ENCODE measurements at places on chromosomes 7 and 10.

DNA sequence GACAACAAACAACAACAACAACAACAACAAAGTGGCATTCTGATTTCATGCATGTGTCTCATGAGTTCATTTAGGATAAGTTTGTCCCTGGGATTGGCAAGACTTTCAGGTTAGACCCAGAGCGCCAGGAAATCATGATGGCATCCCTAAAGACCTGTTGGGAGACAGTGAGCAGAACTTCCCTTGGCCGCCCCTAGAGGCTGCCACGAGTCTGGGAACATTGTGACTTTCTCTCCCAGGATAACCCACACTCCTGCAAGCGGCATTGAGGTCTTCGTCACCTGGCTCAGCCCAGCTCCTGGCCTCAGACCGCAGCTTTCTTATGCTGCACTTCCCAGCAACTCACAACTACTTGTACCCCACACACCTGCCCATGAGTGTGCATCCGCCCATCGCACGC, 80.5 kb upstream of the RNF32 start:
- DNase-seq: no peak

- DNase-seq: no peak
Measured at GRCh38 chr10:7486528-7486927, 75.7 kb upstream of the SFMBT2 start.

DNA sequence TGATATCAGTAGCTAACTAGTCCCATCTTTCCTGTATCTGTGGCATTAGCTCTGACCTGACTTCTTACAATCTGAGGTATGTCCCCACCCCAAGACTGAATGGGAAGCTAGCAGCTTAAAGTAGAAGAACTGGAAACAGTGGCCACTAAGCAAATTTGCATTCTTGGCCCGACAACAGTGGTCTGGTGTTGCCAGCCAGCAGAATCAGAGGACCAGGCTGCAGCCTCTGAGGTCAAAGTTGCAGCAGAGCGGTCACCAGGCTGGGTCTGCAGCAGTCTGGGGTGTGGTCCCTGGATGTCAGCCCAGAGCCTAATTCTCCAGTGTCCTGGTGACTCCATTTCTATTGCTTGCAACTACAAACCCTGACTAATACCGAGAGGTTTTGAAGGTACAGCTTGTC, 26.3 kb downstream of the FAM107B start:
- no peak for DNase-seq

DNA sequence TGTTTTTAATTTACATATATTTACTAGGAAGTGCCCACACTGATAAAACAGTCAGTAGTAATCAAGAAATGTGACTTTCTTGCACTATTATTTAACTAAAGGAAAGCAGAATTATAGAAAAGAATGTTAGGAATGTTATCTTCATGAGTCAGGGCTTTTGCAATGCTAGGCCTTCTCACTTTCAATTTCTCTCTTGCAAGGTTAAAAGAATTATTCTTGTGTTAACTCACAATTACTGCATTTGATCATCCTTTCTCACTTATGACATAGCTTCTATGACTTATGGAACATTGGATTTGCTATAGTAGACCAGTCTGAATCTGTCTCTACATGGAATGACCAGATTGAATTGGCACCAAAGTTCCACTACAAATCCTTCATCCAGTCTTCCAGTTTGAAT, 192.4 kb downstream of the SDK1 start:
- DNase-seq: no peak

DNA sequence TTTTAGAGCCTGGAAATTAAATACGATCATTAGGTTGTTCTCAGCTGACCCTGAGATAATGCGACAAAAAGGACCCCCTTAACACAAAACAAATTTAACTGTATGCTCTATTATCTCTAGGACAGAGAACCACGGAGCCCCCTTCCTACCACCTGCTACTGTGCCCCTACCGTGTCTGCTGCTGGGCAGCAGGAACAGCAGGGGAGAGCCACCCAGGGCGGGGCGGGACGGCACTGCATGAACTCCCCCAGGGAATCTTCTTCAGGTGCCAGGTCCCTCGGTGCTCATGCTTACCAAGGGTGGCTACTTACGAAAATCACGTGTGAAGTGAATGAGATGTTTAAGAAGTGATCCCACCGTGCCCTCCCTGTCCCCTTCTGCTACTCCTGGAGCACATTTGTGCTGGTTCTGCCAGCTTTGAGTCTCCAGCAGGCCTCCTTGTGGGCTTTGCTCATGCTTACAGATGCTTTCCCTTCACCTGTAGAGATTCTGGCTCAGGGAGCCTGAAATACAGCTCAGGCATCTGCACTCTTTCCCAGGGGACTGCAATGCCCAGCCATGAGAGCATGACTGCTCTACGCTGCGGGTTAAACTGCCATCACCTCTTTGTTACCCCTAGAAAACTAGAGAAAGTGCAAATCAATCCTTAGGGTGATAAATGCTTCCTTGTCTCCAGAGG, 59.9 kb downstream of the MRPL32 start:
- DNase-seq: no peak

DNA sequence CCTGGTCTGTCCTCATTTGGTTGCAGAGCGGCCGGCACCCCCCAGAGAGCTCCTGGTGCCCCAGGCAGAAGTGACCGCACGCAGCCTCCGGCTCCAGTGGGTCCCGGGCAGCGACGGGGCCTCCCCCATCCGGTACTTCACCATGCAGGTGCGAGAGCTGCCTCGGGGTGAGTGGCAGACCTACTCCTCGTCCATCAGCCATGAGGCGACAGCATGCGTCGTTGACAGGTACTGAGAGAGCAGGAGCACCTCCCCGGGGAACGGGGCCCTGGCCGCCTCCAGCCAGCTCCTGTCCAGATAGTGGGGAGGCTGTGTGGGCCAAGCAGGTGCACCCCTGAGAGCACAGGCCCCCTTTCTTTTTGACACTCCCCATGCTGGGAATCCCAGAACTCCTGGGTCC, 532.9 kb upstream of the FOXK1 start:
- no peak for DNase-seq

DNA sequence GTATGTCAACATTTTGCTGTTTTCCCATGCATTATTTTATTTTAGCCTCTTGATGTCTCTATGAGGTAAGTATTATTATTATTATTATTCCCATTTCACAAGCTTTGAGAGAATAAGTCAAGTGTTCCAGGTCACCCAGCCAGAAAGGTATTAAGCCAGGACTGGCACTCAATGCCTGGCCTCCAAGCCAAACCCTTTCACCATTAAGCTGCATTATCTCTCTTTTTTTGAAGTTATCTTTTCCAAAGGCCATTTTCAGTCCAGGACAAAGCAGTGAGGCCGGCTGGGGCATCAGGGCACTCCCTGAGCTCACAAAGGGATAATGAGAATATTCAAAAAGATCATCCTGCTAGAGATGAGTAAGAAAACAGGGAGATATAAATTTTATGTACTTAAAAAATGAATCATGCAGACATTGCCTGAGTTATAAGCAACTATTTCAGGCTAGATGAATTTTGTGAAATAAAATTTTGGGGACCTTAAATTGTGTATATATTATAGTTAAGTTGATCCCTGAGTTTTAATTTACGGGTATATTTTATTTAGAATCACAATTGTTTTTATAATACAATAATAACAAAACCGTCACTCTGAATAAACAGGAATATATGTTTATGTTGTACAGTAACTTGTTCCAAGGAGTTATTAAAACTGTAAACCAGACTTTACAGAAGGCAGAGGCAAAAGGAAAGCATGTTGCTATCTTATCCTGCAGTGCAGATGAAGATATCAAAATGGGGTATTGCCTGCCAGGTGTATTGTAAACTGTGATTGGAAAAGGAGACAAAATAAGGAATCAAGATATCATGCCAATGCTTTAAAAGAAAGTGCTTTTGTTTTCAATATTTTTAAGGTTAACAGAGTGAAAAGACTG, 51.3 kb upstream of the CAV2 start:
- DNase-seq: no peak

DNA sequence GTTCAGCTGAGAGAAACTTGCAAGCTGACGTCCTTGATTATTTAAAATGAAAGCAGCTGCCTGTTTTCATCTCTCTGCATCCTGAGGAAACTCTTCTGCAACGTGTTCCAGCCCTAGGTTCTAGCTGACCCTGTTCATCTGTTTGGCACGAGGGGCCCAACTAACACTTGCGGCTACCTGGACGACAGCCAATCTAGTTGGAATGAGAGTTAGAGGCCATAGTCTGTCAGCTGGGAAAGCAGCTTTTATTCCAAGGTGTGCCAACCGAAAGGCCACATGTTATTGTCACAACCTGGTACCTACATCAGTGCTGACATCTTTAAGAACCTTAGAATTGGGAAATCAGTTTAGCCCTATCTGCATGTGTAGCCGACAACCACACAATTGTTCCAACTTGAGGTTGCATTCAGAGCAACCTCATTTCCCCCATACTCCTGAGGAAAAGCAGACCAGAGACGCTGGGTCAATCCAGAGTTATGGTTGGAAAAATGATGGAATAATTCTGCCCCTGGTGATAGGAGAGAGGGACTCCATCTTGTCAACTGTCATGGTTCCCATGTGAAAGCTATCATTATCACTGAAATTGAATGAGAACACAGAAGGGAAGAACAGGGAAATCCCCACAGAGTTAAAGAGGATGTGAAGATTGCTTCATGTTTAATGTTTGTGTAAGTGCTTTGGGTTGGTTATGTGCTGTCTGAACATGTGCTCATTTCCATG, 121.6 kb downstream of the EGFR start:
- DNase-seq: no peak

GRCh38 chr10:103896225-103896624, 21.8 kb downstream of the STN1 start:
- DNase-seq: no peak

GRCh38 chr10:98326621-98327027, 58.6 kb upstream of the LOXL4 start:
- no peak for DNase-seq

GRCh38 chr7:38574086-38574485, 57.1 kb downstream of the AMPH start:
- DNase-seq: no peak

DNA sequence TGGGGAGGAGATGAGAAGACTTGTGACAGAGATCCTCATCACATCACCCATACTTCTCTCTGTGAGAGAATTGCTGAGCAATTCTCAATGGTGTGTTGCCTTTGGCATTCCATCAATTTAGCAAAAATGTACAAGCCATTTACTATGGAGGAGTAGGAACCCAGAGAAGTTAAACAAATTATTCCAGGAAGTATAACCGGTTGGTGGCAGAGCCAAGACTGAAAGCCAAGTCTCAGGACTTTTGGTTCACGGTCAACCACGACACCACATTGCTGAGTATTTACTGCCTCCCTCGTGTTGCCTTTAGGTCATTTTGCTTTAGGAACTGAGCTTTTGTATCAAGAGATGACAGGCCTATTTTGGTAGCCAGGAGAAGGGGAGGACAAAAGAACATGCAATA, 88.0 kb upstream of the ELMO1 start:
- no peak for DNase-seq

- no peak for DNase-seq
Measured at GRCh38 chr10:110641256-110641655, 2.9 kb upstream of the RBM20 start.

- no peak for DNase-seq
Measured at GRCh38 chr10:87518937-87519336, 14.2 kb downstream of the MINPP1 start.

DNA sequence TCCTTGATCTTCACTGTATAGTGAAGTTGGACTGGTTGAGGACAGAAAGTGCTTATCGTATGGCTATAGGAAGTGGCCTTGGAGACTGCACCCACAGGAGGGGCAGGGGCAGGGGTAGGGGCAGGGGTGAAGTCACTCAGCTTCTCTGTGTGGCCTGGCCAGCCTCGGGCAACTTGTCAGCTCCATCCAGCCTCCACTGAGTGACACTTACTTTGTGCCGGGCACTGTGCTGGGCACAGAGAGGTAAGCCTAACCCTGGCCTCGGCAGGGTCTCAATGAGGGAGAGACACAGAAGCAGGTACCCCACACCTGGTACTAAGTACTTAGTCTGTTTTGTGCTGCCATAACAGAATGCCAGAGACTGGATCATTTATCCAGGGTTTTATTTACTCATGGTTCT, 99.3 kb upstream of the CTBP2 start:
- DNase-seq: no peak

- no peak for DNase-seq
Measured at GRCh38 chr7:50166997-50167965, 74.2 kb upstream of the ZPBP start.

- DNase-seq: no peak
Measured at GRCh38 chr10:132743925-132744490, 41.9 kb downstream of the NKX6-2 start.

DNA sequence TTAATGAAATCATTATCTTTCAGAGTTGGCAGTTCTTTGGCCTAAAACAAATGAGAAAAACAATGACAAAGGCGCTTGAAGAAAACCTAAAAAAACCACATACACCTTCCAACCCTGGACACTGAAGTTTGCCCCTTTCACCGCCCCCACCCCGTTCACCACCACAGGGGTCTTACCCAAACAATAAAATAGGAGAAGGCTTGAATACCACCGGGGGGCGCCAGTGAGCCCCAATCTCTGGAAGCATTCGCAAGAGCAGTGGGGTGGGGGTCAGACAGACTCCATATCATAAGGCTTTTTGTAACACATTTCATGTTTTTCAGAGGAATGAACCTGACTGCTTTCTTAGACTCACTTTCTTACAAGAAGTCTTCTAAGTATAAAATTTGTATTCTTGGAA, 163.6 kb downstream of the PIP4K2A start:
- DNase-seq: peak; percentile 58

DNA sequence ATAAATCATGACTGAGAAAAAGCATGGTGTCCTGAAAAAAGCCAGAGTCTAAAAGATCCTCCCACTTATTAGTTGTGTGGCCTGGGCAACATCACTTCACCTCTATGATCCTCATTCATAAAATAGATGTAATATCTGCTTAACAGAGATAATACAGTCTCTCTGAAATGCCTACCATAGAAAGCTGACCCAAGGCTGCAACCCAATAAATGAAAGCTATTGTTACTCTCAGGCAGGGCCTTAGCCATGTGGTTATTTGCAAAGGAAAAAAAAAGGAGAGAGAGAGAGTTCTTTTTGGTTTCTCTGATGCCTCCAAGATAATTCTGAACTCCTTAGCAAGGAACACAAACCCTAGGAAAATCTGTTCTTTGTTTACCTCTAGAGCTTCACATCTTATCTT, 7.9 kb downstream of the FAM13C start:
- no peak for DNase-seq

- no peak for DNase-seq
Measured at GRCh38 chr7:133778472-133778871, 348.7 kb upstream of the LRGUK start.

DNA sequence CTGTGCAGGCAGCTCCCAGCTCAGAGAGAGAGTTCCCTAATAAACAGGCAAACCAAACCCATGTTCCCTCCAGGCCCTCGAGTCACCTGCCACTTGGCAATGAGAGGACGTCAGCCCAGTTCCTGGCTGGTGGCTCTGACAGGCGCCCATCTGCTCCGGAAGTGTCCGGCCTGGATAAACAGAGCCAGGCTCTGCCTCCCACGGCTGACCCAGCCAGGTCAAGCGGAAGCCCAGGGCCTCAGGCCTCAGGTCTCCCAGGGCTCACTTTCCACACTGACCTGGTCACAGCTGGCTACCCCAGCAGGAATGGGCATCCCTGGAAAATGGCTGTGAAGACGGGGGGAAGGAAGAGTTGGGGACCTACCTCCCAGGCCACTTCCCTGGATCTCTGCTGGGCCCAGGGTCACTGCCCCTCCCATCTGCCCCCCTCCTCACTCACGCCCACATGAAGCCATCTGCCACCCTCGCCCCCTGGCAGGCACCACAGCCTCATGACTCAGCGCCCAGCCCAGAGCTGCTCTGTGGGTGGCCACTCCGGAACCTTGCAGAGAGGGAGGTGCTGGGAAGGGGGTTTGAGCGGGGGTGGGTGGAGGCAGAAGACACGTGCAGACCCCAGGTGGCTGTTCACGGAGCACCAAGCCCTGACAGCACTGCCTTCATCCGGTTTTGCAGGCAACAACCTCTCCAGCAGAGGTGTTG, 37.4 kb upstream of the DUSP5 start:
- no peak for DNase-seq

Measured in stimulated activated CD4-positive, alpha-beta T cell treated with anti-CD3 and anti-CD28 coated beads, Interleukin-15, amount 100 ng/mL, for 1 hour (primary cell).